ENCODE measurements at places on chromosomes 2 and 18.
A peak's percentile ranks its signal among the peaks of the same experiment; 100 is the strongest.

GRCh38 chr18:22813648-22814328 is 119.3 kb upstream of the RBBP8 start:
- peak; percentile 50 for DNase-seq

GRCh38 chr2:222993920-222994650 is 57.9 kb upstream of the KCNE4 start:
- no peak for DNase-seq

GRCh38 chr2:46954951-46955571 is 39.5 kb upstream of the MCFD2 start:
- peak; percentile 54 for DNase-seq

DNA sequence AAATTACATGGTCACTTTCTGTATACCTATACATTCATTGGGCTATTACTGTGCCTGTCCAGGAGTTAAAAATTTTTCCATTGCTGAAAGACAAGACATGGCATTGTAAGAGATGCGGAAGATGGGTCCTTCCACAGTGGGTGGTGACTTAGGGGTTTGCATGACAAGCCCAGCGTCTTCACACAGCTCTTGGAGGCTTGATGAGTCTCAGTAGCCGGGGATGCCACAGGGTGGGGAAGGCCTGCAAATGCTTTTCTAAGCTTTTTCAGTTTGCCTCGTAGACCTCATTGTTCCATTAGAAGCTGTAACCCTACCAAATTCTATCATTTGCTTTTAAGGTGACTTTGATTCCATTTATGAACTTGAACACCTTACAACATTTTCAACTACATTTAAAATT is 18.1 kb upstream of the MAPRE3 start:
- no peak for DNase-seq

DNA sequence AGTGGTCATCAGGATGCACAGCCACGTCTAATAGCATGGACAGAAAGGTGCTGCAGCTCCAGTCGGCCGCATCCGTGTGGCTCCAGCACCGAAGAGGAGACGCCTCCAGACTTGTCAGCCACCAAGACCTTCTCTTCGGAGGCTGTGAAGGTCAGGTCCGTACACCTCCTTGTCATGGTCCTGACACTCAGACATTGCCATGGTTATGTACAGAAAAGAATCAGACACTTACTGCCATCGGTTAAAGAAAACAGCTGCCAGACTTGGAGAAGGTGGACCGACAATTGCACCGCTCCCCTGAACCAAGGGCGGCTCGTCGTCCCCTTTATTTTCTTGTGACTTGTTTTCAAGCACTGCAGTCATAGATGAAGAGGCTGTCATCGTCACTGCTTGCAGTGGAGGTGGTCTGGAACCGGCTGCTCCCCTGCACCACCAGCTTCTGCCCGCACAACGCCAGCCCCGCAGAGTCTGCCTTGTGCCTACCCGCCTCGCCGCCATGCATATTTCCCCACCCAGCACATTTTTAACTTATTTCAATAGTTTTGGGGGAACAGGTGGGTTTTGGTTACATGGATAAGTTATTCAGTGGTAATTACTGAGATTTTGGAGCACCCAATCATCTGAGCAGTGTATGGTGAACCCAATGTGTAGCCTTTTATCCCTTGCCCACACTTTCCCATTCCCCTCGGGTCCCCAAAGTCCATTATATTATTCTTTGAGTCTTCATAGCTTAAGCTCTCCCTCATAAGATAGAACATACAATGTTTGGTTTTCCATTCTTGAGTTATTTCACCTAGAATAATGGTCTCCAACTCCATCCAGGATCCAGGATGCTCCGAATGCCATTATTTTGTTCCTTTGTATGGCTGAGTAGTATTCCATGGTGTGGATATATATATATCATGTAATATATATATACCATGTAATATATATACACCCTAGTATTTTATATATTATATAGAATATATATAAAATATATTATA is 18.1 kb downstream of the FBXO48 start:
- DNase-seq, result no peak

- DNase-seq, result no peak
These were observed 35.0 kb downstream of the SNED1 start for GRCh38 chr2:241033336-241033987.

DNA sequence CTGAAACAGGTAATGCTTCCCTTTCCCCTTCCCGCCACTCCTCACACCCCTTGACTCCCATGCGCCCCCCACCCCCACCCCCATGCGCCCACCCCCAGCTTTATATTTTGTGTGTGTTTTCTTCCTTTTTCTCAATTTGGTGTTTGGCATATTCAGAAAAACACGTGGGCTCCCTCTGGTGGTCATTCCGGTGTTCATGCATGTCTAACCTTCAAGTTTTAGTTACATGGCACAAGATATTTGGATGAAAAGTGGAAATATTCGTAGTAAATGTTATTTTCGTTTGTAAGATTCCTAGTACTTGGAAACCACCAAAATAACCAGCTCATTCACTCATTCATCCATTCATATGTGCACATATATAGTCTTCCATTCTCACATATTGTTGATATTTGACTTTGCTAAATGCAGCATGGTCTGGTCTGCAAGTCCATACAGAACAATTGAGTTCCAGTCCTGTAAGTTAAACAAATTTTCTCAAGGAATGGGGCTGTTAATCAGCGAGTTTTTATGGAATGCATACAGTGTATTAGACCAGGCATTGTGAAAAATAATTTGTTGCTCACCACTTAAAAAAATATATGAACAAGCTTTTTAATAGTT is 143.6 kb upstream of the MAP3K20 start:
- peak; percentile 41 for DNase-seq

DNA sequence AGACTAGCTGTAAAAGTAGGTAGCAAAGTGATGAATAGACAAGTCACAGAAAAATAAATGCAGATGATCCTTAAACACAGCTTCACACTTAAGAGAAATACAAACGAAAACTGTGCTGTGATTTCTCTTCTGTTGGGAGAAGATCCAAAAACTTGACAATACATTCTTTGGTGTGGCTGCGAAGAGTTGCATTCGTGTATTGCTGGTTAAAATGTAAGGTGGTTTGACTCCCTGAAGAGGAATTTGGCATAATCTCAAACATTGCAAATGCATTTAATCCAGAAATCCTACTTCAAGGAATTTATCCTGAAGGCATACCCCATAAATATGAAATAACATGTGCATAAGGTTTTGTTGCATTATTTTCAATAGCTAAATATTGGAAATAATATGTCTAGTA is 7.1 kb downstream of the CCNYL1 start:
- no peak for DNase-seq

GRCh38 chr2:124450481-124450880 is 425.4 kb downstream of the CNTNAP5 start:
- no peak for DNase-seq

DNA sequence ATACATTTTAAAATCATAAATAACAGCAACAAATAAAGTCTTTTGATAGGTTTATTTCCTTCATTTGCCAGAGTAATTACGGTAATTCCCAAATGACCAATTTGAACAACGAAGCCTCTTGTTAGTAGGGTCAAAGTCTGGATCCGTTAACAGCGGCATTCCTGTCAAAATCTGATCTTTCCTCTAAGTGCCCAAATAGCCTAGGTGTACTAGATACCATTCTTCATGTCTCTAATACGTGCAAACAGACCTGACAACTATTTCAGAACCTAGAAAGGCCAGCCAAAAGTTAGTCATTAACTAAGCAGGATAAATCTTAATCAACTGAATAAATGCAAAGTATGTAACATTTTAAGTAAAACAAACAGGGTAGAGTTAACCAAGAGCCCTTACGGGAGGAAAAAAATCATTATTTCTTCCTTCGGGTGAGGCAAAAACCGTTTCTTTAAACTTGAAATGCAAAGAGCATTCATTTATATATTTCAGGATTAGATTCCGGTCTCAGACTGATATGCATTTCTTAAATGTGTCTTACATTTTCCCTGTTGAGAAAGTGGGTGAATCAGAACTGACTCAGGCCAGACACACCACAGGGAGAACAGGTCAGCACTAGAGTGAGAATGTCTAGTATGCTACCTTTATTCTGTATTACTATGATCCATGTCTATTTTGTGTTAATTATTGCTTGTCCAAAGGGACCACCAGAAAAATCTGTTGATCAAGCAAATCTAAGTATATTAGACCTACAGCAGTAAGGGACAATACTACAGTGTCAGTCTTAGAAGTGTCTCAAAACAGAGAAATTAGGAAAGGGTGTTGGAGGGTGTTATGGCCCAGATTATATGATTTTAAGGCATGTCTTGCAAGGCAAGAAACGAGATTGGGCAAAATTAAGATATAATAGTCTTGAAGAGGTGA is 141.5 kb upstream of the NDUFV2 start:
- peak; percentile 91 for DNase-seq
